Sigmoid colon (tissue), 7 donors: ENCODE measurements at places on chromosomes 3 and 15.

- DNase-seq: no peak
These were observed 42.4 kb downstream of the EOMES start for GRCh38 chr3:27679691-27680090.

DNA sequence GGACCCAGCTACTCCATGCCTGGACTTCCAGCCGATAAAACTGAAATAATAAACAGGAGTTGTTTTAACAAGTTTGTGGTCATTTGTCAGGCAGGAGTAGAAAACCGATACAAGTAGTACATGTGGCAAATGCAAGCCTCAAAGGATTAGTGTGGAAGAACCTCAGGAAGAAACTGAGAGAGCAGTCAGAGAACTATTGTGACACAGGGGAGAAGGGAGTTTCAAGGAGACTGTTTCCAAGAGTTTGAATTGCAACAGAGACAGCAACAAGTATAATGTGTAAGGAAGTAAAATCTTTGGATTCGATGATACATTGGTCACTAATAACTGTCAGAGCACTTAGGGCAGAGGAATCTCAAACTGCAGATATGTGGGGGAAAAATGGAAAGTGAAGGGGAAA, 450.6 kb upstream of the ARHGEF26 start:
- no peak for DNase-seq

DNA sequence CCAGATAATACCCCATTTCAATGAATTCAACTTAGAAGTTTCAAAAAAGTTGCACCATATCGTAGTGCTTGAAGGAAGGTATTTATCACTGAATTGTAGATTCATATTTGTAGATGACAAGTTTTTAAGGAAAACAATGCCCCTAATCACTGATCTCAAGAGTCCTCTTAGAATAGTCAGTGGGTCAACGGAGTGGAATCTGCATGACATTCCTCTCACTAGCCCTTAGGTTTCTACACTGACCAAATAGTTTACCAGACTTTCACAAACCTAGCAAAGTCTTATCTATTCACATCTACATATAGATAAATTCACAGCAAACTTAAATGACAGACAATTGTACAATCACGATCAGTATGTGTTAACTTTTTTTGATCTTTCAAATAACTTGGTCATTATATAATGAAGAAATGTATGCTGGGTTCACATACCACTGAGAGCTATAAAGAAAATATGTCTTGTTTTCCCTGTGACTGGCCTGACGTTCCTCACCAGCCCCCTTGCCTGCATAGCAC, 35.7 kb upstream of the PHLDB2 start:
- DNase-seq: no peak

- DNase-seq: no peak
These were observed 209.5 kb downstream of the DTWD1 start for GRCh38 chr15:49830391-49830790.

GRCh38 chr3:125967156-125967555, 1.8 kb upstream of the ROPN1B start:
- DNase-seq: no peak

- DNase-seq: no peak
These were observed 85.5 kb upstream of the FGF12 start for GRCh38 chr3:192812743-192813383.

DNA sequence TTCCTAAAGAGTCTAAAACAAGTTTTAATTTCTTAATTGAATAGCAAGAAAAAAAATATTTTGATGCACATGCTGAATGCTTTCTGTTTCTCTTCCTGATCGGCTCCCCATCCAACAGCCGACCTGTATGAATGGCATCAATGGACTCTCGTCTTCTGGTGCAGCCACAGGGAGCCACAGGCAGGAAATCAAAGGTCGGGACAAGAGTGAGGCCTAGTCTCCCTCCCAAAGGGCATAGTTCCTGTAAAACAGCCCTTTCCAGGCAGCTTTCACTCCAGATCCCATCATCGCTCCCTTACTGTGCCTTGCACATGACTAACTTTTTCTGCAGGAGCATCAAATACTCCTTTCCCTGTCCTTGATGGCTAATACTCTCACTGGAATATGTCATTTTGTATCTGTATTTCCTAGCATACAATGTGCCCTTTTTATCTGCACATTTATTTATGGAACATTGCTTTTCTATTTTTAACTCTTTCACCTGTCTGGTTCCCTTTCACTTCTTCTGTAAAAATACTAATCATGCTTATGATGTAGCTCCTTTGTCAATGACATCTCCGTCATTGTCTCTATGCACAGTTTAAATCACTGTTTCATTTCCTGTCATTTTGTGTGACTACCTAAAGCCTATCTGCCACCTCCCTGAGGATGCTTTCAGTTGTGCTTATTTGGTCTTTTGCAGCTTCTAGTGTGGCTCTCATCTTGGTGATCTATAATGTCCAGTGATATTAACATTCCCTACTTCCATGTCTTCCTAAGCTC, 326.2 kb downstream of the CTNNB1 start:
- no peak for DNase-seq
